ENCODE measurements at places on chromosomes 5 and 9.

DNA sequence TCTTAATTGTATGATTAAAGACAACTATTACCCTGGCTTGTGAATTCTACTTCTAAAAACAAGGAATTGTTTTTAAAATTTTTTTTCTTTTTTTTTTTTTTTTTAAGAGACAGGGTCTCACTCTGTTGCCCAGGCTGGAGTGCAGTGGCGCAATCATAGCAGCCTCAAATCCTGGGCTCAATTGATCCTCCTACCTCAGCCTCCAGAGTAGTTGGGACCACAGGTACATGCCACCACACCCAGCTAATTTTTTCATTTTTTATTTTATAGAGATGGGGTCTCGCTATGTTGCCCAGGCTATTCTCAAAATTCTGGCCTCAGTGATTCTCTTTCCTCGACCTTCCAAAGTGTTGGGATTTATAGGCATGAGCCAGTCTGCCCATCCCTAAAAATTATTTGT, 62.3 kb downstream of the HABP4 start:
- no peak for DNase-seq

GRCh38 chr5:133821311-133821741, 147.1 kb downstream of the C5orf15 start:
- DNase-seq: no peak

- DNase-seq: no peak
Measured at GRCh38 chr9:95116002-95116807, 201.3 kb downstream of the FANCC start.

GRCh38 chr5:72366324-72366976, 46.3 kb downstream of the PTCD2 start:
- DNase-seq: peak; percentile 92

DNA sequence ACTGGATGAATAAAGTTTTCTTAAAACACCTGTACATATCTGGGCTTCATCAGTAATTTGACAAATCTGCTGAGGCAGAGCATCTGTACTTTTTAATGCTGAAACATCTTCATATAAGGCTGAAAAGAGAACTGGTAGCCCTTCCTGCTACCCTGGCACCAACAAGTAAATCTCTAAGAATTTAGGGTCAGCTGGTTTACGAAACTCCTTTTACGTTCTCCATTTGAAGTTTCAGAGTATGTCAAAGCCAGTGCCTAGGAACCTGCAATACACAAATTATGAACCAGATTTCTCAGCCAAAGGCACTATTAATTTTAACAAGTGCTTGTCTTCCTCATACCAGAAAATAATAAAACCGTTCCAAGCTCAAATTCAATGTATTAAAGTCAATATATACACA, 3.8 kb downstream of the ZFAND5 start:
- no peak for DNase-seq

GRCh38 chr5:41748631-41749030, 121.6 kb downstream of the OXCT1 start:
- peak; percentile 57 for DNase-seq

DNA sequence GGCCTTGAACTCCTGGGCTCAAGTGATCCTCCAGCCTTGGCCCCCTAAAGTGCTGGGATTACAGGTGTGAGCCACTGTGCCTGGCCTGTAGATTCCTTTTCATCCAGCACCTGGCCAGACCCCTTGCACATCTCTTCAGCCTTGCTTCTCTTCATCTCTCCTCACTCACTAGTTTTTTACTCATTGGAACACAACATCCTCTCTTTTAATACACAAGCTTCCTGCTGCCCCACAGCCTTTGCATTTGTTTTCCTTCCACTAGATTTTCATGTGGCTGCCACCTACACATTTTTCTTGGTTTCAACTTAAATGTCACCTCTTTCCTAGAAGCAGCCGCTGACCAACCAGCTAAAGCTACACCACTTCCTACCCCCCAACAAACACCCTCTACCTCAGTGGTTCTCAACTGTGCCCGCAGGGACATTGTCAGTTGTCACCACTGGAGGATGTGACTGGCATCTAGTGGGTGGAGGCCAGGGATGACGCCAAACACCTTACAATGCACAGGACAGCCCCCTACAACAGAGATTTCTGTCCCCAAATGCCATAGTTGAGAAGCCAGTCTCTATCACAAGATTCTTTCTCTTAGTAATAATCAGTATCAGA, 33.7 kb downstream of the HAVCR1 start:
- no peak for DNase-seq

DNA sequence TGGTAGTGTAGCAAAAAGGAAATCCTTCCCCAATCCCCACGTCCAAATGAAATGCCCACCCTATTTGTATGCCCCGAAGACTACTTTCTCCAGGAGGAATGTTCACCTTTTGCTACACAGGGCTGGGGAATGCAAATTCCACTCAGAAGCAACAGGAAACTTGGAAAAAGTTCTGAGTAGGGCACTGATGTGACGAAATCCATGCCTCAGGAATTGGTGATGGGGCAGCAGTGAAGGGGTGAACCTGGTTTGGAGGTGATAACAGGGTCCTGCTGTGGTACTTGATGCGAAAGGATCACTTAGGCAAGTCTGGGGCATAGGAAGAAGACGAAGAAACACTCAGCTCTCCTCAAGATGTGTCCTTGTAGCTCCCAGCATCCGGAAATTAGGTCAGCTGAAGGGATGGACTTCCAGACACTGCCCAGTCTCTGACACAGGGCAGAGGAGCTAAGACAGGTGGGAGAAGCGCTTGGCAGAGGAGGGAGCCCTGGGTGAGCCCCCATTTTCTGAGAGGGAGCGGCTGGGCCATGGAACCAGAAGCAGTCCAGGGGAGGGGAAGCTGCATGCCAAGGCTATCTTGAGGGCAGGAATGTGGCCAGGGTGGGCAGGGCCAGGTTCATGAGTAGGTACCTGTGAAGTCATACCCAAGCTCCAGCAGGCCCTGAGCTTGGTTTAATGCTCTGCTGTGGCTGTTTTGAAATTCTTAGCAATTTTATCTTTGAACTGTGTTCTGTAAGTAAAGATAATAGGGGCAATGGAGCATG, 22.2 kb upstream of the MVB12B start:
- DNase-seq: no peak

GRCh38 chr9:96777426-96777864, 442 bp downstream of the ZNF510 start:
- DNase-seq: no peak

DNA sequence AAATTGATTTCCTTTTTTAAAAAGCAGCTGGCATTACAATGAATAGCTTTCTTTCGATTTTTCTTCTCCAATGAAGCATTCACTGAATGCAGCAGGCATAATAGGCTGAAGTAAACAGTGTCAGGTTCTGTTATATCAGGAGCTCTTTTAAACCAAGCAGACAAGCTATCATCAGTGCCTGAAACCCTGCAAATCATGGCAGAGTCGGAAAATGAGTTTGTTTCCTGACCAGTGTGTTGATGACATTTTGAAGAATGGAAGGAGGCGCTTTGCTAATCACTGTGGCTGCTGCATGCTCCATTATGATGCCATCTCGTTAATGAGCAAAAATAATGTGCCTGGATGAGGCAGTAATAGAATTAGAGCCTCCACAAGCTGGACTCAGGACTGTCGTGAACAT, 284.5 kb downstream of the ZNF608 start:
- DNase-seq: no peak

All from fibroblast of pulmonary artery (primary cell).